ENCODE measurements at places on chromosomes 7 and 10.
A peak's percentile ranks its signal among the peaks of the same experiment; 100 is the strongest.

- peak; percentile 64 for DNase-seq
These were observed 169.1 kb upstream of the PPP1R3A start for GRCh38 chr7:114087653-114088469.

DNA sequence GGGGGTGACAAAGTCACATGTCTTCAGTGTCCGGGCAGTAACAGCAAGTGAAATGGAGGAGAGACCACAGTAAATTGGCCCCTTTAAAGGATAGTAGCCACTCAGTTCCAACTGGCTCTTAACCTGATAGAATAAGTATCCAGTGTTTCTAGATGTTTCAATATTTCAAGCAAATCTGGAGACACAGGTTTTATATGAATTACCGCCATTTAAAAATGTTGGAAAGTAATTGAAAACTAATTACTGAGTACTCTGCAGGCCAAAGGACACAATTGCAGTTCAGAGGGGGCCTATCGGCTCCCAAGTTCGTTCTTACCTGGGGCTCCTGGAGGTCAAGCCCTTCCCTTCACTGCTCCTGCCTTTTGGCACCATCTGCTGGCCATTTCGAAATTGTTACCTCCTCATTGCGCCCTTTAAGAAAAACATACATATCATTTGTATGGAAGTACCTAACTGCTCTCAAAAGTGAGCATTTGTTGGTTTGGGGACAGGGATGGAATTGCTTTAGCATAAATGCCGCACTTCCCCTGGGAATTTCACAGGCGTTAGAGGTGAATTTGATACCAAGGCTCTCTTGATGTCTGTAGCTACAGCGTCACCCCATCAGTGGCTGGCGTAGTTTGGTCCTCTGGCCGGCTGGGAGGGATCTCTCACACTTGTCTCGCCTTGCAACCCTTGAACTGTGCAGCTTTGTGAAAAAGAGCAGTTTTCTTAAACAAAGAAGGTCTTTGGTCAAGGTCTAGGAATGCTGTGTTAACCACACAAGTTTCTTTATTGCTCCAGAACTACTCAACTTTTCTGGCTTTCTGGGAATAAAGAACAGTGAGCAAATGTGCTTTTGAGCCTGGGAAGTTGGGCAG is 220.0 kb downstream of the ARHGAP21 start:
- no peak for DNase-seq

DNA sequence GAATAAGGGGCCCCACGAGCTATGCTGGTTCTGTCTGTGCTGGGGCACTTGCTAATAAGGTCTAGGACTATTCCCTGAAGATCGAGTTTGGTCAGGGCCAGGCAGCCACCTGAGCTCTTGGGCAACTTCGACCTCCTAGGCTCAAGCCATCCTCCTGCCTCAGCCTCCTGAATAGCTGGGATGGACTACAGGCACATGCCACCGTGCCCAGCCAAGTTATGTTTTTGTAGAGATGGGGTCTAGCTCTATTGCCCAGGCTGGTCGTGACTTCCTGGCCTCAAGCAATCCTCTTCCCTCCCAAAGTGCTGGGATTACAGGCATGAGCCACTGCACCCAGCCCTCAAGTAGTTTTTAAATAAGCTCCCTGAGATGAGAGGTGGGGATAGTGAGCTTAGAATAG is 2.9 kb downstream of the ZP3 start:
- no peak for DNase-seq

- DNase-seq = no peak
These were observed 182.6 kb downstream of the REEP3 start for GRCh38 chr10:63703740-63704345.

DNA sequence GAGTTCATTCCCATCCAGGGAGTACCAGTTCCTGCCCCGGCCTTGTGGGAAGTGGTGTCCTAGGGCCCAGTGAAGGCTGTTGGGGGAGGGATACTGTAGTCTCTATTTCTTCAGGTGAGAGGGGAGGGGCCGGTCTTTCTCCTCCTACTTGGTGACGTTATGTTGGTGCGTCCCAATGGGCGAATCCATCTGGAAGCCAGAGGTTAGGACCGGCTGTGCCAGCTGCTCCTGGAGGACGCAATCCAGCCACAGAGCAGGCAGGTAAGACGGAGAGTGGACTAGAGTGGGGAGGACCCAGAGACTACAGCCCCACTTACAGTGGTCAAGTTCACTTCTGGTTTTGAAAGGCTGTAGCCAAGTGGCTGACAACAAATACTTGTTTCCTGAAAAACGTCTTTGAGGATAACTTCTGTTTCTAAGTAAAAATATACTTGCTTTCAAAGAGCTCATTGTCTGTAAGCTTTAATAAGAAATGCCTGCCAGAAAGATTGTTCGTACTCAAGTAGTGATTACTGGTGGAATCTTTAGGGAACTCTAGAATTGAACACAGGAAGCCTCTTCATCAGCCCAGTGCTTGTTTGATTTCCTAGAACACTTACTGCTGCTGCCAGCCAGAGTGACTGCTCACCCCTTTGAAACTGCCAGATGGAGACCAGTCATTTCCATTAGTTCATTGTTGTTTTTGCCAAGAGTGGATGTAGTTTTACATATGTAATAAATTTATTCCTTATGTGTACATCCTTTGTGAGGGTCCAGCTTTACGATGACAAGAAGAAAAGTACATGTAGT is 25.4 kb downstream of the RBM33 start:
- no peak for DNase-seq

GRCh38 chr10:10807106-10807505 is 210.6 kb upstream of the CELF2 start:
- no peak for DNase-seq

Measured in left forelimb (tissue), 1 donor.